ENCODE measurements at places on chromosomes 4 and X.

- DNase-seq = no peak
Measured at GRCh38 chr4:11299836-11300235, 128.9 kb downstream of the HS3ST1 start.

DNA sequence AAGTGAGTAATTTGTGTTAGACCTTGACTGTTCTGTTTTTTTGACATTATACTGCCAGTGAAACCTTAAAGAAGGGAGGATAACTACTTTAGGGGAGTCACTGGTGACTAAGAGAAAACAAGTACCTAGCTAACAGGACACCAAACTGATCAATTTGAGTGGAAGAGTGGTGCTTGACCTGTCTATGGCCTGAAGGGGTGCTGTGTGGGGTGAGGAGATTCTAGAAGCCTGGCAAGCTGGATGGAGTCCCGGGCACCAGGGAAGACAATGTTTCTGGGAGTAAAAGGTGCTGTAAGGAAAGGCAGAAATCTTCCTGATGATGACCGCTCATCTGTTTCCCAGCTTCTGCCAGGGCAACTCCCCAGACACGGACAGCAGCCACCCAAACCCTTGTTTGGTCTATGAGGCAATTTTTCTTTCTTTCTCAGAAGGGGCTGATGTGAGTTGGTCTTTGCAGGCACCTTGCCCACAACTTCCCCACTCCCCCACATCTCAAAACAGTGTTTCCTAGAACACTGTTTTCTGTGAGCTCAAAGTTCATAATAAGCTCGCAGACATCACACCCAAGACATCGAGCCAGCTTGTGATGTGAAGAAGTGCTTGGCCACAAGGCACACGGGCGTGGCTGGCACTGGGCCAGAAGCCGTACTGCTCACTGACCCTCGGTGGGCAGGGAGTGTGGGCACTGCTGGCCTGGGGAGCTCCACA lies 4.6 kb downstream of the TXK start:
- peak; percentile 40 for DNase-seq

GRCh38 chrX:135707880-135708279 lies 5.6 kb upstream of the CT45A1 start:
- peak; percentile 7 for DNase-seq

DNA sequence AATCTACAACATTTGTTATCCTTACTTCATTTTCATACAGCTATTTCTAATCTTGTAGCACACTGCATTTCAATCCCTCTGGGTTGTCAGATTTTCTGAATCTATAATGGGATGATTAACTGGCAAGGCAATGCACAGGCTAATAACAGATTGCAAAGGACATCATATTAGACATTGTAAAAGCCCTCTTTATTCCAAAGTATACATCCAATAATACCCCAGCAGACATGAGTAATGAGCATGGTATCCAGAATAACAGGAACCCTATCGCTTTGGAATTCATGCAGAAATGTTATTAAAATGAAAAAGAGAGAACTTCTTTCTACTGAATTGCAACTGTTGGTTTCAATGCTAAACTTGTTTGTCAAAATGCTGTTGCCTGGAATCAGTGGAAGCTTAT lies 122.9 kb downstream of the C4orf33 start:
- no peak for DNase-seq

- DNase-seq = no peak
Measured at GRCh38 chr4:34964613-34965012, 1279.7 kb downstream of the ARAP2 start.

DNA sequence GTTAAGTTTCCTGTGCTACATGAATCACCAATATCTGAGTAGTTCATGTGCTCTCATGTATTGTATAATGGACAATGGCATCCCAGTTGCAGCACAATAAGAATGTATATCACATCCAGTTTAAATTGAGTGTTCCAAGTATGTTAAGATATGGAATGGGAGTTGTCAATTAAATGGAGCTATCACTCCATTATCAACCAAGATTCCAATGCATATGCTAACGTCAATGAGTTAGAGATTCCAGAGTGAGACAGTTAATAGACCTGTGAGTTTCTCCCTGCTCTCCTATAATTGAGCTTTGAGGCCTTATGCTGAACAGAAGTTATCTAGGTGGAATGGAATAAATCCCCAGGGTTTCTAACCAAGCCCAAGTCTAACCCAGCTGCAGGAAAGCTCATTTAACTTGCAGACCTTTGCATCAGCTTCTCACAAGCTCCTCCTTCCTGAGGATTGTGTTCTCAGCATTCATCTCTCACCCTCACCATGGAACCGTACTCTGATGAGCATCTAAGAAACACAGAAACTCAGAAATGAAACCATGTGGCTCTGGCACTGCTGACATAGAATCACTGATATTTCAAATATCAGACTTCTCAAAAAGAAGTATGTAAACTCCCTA lies 84.8 kb downstream of the TIGD2 start:
- DNase-seq = no peak

DNA sequence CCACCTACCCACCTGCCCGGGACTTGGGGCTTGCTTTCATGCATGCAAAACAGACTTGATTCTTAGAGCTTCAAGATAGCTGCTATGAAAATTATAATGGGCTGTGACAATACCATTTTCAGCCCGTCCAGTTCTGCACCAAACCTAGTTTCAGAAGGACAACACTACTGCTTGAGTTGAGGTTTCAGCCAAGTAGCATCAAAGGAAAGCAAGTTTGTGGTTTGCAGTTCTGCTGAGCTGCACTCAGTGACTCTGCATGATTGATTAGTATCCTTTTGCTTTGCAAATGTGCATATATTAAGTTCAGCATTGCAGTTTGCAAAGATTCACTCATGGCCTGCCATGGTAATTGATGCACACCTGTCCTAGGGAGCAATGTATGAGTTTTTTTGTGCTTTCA lies 442.7 kb downstream of the RPA4 start:
- no peak for DNase-seq

DNA sequence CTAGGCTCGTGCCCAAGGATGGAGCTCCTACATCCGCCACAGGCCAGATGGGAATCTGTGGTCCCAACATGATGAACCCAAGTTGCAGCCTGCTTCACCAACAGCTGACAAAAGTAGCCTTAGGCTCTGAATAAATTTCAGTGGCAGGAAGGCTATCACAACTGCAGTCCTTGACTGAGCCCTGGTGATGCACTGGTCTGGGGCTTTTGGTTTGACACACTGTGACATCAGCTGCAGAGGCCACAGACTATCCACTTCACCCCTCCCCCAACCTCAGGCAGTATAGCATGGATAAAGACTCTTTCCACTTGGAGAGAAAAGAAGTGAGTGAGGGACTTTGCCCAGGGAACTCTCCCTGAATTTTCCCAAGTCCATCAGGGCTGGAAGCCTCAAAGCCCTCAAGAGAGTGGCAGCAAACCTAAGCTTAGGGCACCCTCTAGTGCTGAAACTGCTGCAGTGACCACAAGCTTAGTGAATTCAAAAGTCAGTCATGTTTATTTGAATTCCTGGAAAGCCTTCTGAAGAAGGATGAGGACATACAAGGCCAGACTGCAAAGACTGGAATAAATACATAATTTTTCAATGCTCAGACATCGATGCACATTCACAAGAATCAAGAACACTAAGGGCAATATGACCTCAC lies 135.0 kb upstream of the TENT5D start:
- no peak for DNase-seq

DNA sequence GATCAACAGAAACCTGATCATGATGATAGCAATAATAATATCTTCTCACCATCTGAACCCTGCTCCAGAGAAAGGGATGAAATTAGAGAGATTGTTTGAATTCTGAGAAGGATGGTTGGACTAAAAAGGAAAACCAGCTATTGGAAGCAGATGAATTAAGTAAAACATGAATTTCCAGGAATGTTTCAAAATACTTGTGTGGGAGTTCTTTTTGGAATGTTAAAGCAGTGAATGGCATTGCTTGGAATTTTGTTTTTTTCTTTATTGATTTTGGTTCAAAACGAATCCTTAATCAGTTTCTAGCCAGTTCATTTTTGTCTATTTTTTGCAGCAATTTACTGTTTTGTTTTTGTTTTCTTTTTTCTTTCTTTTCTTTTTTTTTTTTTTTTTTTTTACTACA lies 150.3 kb downstream of the NHS start:
- no peak for DNase-seq

GRCh38 chr4:142379277-142380051 lies 466.6 kb downstream of the INPP4B start:
- no peak for DNase-seq

Measured in CD4-positive, alpha-beta T cell treated with Interleukin-12 subunit alpha and Interleukin-12 subunit beta, for 1 hour (primary cell).